Fibroblast of skin of left quadriceps (primary cell): ENCODE measurements at places on chromosomes 7 and 10.

- DNase-seq: peak; percentile 49
Measured at GRCh38 chr7:20064974-20065862, 152.0 kb downstream of the MACC1 start.

GRCh38 chr10:71383972-71384687 lies 12.6 kb upstream of the CDH23 start:
- no peak for DNase-seq

DNA sequence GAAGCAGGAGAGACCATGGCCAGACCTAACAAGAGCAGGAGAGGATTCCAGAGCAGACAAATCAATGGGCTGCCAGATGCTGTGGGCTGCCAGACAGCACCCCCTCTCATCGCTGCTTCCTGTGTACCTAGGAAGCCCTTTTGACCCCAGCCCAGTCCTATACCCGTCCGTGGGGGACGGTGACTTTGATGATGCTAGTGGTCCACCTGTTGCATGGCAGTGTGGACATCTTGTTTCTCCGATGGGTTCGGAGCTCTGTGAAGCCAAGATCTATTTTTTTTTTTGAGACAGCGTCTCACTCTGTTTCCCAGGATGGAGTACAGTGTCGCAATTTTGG lies 18.2 kb upstream of the GDI2 start:
- no peak for DNase-seq

GRCh38 chr7:34041707-34042106 lies 136.4 kb downstream of the BMPER start:
- no peak for DNase-seq

- no peak for DNase-seq
Measured at GRCh38 chr10:62224606-62225005, 44.0 kb downstream of the RTKN2 start.

DNA sequence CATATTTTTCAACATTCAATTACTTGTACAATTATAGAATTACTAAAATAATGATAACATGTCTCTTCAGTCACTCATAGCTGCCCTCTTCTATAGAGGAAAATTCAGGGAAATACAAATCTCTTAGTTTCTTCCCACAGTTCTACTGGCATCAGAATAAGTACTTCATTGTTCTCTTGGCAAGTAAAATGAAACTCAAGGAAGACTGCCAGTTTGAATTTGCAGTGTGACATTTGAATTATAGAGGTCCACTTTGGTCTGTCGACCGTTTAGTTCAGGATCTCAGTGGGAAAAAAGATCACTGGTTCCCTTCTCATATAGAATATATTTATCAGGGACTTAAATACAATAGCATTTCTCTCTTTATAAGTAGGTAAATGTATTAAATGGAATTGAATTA lies 114.5 kb downstream of the PON1 start:
- DNase-seq: no peak

GRCh38 chr10:103547391-103547946 lies 54.0 kb downstream of the NEURL1 start:
- DNase-seq: no peak

DNA sequence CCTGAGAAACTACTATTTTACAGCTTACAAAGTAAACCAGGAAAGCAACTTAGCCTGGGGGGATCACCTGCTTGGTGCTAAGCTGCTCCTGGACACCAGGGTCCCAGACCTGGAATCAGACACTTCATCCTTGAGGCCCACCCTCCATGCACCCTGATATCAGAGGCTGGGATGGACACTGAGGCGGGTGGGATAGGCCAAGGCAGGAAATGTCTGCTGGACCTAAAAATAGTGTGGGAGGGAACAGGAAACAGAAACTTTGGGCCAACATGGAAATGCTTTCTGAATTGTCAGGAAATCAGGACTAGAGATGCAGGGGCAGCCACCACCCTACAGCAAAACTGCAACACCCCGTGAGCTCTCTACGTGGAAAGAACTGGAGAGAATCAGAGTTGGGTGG lies 101.5 kb upstream of the PODXL start:
- DNase-seq: no peak

DNA sequence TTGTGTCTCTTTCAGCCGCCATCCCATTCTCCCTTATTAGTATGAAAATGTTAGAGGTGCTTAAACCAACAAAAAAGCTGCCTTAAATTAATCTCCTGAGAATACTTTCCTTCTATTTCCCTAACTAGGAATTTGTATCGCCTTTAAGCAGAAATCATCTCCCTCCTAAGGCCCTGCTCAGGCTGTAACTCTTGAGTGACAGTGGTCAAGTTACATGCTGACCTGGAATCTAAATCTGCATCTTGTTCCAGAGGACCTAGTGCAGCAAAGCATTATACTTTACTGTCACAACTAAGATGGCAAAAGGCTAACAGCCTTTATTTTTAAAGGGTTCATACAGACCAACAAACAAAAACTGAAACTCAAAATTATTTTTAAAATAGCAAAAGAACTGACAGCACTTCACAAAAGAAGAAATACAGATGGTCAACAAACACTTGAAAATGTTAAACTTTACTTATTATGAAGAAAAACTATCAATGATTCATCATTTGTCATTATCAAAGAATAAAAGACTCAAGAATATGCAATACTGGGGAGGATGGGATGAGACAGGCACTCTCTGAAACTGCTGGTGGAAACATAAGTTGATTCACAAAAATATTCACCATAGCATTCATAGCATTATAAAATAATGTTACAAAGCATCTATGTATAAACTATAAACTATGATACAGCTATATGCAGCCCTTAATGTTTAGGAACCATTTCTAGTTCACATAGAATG lies 11.0 kb downstream of the CYREN start:
- no peak for DNase-seq

DNA sequence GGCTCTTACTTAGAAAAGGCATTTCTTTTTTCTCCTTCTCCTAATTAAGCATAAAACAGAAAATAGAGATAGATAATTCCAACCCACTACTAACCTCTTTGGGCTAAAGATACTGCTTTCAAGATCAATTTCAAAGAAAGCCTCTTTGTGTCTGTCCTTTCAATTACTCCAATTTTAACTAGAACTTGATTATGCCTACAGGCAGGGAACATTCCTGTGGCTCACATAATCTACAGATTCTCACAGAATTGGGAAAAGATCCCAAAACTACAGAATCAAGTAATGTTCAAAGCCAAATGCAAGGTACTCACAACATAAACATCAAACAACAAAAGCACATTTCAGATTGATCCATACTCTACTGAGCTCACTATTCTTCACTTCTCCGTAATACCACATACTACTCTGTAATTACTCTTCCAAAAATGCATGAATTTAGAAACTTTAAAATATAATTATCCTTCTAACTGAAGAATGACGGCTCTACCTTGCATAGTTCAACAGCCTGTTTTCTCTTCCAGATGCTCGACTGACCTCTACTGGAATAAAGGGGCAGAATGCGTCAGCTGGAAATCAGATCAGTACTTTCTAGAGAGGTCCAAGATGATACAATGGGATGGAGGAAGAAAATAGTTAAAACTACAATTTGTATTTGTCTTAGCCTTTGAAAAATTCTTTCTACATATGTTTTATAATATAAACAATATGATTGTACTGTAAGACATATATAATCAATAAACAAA lies 3.9 kb downstream of the MTERF1 start:
- no peak for DNase-seq

GRCh38 chr7:101576998-101577397 lies 52.1 kb downstream of the MYL10 start:
- no peak for DNase-seq

- no peak for DNase-seq
Measured at GRCh38 chr7:36208426-36208825, 55.4 kb downstream of the EEPD1 start.

DNA sequence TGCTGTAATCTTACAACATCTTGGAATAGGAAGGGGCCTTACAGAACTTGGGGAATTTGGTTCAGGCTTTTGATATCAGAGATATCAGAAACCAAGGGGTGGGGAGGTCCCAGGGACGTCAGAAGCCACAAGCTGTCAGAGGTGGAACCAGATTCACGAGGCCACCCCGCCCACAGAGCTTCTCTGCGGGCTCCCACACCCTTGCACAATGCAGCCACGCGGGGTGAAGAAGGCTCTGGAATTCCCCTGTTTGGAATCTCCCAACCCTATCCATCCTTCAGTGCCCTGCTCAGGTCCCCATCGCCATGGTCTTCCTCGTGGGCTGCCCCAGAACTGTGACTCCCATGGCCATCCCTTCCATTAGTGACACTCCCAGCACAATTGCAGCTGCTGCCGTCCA lies 247.1 kb upstream of the SHH start:
- no peak for DNase-seq

DNA sequence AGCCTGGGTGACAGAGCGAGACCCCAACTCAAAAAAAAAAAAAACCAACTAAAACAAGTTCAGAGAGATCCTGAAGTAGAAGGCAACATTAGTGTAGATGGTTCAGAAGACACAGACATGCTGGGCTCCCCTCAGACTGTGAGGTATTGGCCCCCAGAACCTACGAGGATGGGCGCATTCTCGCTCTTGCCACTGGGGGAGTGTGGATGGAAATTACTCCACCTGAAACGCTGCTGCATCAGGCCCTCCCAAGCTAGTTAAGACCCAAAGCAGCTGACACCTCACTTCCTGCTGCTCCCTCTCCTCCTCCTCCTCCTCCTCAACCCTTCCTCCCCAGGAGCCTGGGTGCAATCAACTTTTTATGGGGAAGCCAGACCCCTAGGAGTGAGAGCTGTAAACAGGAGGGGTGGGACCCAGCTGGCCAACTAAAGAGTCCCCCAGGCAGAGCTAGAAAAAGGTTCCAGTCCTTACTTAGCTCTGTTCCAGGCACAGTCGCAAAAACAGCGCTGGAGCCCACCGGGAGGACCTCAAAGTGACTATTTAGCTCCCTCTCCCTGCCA lies 7.4 kb downstream of the SH3PXD2A start:
- DNase-seq: no peak

- DNase-seq: no peak
Measured at GRCh38 chr7:141225916-141226618, 152.2 kb downstream of the TMEM178B start.

DNA sequence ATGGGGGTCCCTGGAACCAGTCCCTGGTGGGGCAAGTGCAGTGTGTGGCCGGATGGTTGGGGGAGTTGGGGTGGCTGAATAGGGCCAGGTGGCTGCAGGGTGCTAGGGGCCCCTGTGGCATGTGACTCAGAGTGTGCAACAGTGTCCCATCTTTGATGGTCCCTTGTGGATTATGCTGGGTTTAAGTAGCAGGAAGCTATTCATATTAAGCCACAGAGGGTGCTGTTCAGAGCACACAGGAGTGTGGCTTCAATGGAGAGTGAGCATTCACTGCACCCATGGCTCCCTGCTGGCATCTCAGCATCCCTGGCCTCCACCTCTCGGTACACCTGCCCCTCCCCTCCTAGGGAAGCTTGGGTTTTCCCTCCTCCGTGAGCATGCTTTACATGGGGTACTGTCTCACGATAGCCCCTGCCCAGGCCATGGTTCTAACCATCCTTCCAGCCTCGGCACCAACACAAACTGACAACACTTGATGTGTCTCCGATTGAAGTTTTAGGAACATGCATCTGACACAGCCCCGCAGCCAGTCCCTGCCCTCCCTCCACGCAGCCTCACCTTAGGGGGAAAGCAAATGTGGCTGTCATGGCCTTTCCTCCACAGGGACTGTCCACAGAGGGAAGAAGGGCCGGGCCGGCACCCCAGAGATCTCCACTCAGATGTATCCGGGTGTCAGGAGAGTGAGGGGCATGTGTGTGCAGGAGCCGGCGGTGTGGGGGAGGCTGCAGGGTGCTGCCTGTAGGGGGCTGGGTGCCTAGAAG lies 30.4 kb upstream of the PPIF start:
- no peak for DNase-seq

DNA sequence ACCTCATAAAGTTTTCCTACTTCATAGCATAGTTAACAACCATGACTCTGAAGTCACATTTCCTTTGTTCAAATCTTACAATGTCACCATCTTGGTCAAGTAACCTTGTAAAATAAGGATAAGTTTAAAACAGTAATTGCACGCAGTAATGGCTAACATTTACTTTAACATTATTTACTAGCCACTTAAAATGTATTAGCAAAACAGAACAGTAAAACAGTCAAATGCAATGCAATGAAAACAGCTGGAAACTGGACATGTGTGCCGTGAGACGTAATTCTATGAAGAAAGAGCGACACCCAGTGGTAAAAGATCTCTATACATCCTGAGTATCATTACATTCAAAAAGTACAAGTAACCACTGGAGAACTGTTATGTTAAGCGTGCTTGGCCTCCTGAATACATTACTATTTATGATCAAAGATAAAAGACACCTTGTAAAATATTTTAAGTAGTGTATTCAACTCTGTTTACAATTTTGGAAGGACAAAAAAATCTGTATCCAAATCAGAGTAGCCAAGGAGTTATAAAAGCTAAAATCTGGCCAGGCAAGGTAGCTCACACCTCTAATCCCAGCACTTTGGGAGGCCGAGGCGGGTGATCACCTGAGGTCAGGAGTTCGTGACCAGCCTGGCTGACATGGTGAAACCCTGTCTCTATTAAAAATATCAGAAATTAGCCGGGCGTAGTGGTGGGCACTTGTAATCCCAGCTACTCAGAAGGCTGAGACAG lies 27.2 kb downstream of the ATE1 start:
- DNase-seq: peak; percentile 46

GRCh38 chr7:98423043-98423442 lies 22.2 kb upstream of the BAIAP2L1 start:
- no peak for DNase-seq

GRCh38 chr10:43056568-43057011 lies 20.3 kb upstream of the RET start:
- no peak for DNase-seq

- peak; percentile 65 for DNase-seq
Measured at GRCh38 chr7:120806669-120807068, 51.3 kb downstream of the TSPAN12 start.

GRCh38 chr10:67225226-67225625 lies 299.4 kb downstream of the LRRTM3 start:
- DNase-seq: no peak
